Cortex of kidney (tissue), 1 donor: ENCODE measurements at places on chromosomes 4 and X.

- DNase-seq = no peak
Observed at GRCh38 chrX:101749436-101749835, 89.8 kb upstream of the ARMCX2 start.

GRCh38 chr4:75555294-75556164, at the start of gene ODAPH:
Gene ODAPH (plus strand): TSS chr4:75556066. CDS start chr4:75556083, 17 bp downstream.
- no peak for DNase-seq

DNA sequence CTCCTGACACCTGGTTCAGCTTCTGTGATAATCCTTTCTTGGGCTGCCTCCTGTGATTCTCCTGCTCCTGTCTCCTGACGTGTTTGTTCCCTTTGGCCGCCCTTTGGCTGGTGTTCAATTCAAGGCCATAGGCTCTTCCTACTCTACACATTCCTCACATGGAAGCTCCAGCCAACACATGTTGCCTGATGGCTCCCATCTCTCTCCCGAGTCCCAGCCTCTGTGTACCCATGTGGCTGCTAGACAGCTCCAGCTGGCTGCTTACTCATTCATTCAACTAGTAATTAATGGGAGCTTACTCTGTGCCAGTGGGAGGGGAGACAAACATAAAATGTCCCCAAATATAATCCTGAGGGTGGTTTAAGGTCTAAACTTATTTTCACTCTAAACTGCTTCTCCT, 9.2 kb upstream of the MED28 start:
- DNase-seq = no peak

GRCh38 chr4:56973336-56973735, 4.1 kb downstream of the NOA1 start:
- no peak for DNase-seq

- DNase-seq = no peak
Observed at GRCh38 chrX:149472625-149473024, 32.5 kb downstream of the IDS start.
